Eye (tissue), 1 donor: ENCODE measurements at places on chromosomes 4 and X.
A peak's percentile ranks its signal among the peaks of the same experiment; 100 is the strongest.

- no peak for DNase-seq
These were observed 642.9 kb downstream of the STPG2 start for GRCh38 chr4:97500423-97500822.

DNA sequence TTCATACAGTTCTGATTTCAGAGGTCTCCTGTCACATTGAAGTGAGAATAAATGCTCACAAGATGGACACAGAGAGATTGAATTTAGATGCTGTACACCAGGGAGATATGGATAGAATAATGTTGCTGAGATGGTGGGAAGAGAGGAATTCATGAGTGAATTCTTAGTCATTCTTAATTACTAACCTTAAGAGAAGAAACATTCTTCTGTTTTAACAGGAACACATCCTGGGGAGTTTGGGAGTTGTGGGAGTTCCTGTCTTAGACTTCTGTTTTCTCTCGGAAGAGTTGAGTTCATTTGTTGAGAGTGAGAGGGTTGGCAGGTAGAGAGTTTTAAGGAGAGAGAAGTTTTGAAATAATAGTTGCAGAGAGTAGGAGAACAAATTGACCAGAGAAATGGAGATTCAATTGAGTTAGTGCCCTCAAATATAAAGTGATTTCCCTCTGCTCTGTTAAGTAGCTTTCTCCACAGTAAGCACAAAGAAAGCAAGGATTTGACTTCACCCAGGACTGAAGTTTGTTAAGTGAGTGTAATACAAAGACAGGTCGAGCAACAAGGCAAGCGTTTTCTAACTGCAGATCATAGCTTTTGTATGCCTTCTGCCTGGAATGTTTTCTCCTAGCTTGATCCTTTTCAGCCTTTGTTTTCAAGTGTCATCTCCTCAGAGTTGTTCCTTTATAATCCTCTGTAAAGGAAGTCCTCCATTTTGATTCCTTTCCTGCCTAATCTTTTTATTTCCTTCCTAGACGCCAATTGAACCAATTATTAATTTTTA is 205.9 kb downstream of the RAPGEF2 start:
- no peak for DNase-seq

GRCh38 chr4:16029886-16030285 is 53.9 kb downstream of the PROM1 start:
- no peak for DNase-seq

DNA sequence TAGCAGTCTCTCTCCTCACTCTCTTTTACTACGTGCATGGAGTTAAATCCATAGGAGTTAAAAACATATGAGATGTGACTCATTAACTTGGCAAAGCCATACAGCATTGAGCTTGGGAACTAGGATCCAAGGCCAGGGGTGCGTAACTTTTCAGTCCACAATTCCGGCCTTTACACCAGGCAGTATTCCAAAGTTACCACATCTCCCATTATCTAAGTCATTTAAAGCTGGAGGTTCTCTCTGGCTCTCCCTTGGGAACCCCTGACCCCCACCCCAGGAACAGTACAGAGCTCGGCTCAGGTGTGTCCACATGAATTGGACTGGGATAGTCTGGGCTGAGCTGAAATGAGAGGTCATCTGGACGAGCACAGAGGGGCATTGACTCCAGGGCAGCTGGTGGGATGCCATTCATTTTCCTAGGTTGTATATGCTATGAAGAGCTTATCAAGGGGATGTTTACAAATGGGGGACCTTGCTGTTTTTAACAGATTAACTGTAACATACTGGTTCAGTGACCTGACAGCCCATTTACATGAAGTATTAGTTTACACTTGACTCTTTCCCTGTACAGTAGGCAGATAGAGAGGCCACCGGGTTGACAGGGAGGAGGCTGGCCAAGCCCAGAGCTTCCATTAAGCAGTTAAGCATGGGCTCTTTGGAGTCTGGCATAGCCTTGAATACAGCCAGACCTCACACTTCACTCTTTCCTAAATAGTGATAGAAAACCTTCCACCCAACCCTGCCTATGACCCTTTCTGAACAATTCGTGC is 128.8 kb downstream of the RAB28 start:
- no peak for DNase-seq

DNA sequence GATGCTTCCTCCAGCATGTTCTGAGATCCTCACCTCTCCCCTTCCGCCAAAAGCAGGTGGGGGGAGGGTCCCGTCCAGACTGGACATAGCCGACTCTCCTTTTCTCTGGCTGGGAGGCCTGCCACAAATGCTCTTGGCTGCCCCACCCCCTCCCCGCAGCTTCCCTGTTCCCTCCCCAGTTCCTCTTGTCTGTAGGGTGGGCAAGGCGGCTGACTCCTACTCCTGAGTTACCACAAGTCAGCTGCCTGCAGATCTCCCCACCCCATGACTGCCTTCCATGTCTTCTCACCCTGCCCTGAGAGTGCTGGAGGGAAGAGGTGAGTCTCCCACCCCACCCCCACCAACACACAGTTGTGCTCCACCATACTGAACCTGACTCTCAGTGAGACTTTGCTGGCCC is 2.9 kb downstream of the ATP6AP1 start:
- DNase-seq: no peak

DNA sequence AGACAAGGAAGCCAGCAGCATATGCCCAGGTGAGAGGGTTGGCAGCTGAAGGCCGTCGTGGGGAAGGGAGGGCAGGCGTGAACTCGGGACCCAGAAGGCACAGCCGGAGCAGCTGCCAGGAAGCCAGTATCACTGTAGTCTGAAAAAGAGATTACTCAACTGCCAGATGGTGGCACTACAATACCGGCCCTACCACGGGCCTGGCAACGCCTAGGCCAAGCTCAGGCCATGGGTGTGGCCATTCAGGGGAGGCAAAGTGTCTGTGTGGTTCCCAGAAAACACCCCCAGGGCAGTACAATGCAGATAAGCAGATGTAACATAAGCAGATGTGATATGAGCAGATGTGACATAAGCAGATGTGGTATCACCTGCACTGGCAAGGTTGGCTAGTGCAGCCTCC is 236.0 kb downstream of the AFAP1 start:
- no peak for DNase-seq

DNA sequence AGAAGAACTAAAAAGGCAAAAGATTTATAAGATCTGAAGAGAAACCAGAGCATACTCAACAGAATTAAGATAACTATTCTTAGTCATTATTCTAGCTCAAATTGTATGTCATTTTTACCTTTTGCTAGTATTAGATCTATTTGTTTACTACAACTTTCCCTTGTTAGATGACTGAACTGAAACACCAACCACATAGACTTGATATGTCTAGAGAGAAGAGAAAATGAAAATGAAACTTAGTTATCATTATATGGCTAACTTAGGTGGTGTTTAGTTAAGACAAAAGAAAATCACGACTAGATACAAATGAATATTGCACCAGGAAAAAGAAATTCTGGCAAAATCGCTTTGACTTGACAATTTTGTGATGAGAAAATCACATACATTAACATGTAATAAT is 690.8 kb downstream of the PCDH18 start:
- DNase-seq: no peak

DNA sequence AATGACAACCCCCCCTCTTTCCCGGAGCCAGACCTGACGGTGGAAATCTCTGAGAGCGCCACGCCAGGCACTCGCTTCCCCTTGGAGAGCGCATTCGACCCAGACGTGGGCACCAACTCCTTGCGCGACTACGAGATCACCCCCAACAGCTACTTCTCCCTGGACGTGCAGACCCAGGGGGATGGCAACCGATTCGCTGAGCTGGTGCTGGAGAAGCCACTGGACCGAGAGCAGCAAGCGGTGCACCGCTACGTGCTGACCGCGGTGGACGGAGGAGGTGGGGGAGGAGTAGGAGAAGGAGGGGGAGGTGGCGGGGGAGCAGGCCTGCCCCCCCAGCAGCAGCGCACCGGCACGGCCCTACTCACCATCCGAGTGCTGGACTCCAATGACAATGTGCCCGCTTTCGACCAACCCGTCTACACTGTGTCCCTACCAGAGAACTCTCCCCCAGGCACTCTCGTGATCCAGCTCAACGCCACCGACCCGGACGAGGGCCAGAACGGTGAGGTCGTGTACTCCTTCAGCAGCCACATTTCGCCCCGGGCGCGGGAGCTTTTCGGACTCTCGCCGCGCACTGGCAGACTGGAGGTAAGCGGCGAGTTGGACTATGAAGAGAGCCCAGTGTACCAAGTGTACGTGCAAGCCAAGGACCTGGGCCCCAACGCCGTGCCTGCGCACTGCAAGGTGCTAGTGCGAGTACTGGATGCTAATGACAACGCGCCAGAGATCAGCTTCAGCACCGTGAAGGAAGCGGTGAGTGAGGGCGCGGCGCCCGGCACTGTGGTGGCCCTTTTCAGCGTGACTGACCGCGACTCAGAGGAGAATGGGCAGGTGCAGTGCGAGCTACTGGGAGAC is 1.6 kb downstream of the PCDH10 start:
- DNase-seq: peak; percentile 79

GRCh38 chr4:161816958-161817357 is 346.8 kb downstream of the FSTL5 start:
- no peak for DNase-seq

- DNase-seq: no peak
These were observed 9.4 kb upstream of the RPGR start for GRCh38 chrX:38336538-38337240.
